ENCODE measurements at places on chromosomes 2 and 18.

DNA sequence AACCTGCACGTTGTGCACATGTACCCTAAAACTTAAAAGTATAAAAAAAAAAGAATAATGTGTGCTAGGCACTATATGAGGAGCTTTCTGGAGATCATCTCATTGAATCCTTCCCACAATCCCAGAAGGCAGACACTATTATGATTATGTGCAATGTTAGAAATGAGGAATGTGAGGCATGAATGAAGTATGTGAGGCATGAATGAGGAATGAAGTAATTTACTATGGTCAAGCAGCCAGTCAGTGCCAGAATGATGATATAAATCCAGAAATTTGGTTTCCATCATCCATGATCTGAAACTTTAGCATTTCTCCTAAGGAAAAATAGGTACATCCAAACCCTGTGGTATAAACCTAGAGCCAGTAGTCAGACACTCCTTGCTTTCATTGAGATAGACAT is 42.0 kb downstream of the CCDC148 start:
- DNase-seq, result no peak

GRCh38 chr2:43228756-43229659 is 2.6 kb upstream of the ZFP36L2 start:
- DNase-seq, result no peak

GRCh38 chr2:230660294-230661060 is 52.2 kb upstream of the CAB39 start:
- DNase-seq, result no peak

- DNase-seq, result no peak
Observed at GRCh38 chr2:120452131-120452530, 106.2 kb downstream of the INHBB start.

DNA sequence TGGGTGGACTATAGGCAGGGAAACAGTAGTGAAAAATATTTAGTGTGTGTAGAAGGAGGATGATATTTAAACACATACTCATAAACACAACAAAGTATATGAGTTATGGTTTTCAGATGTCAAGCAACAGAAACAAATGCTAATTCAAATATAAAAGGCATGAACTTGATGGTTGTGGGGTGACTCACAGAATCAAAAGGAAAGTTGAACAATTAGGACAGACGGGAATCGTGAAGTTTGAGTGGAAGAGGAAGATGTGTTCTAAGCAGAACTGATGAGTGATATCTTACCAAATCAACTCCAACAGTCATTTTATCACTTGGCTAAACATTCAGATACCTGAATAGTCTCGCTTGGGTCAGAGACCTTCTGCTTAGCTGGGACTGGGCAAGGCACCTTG is 53.6 kb upstream of the ITGA6 start:
- DNase-seq, result no peak

DNA sequence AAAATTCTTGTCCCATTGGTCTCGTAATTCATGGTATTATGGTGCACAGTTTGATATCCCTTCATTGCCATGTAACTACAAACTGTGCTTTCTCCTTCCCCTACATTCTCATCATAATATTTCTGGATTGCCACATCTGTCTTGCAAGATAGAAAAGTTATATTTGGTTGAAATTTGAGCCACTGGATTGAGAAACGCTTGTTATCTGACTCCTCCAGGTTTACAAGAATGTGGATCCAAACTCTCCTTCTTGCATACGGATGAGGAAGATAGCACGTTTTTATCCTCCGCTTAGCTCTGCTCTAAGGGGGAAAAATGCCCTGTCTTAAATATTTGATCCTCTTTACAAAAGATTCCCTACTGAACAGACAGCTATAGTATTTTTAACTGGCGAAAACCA is 438.2 kb downstream of the TSN start:
- DNase-seq, result no peak

GRCh38 chr2:242075696-242076095 is 206.2 kb downstream of the RTP5 start:
- DNase-seq, result no peak
